ENCODE measurements at places on chromosomes 4 and X.

DNA sequence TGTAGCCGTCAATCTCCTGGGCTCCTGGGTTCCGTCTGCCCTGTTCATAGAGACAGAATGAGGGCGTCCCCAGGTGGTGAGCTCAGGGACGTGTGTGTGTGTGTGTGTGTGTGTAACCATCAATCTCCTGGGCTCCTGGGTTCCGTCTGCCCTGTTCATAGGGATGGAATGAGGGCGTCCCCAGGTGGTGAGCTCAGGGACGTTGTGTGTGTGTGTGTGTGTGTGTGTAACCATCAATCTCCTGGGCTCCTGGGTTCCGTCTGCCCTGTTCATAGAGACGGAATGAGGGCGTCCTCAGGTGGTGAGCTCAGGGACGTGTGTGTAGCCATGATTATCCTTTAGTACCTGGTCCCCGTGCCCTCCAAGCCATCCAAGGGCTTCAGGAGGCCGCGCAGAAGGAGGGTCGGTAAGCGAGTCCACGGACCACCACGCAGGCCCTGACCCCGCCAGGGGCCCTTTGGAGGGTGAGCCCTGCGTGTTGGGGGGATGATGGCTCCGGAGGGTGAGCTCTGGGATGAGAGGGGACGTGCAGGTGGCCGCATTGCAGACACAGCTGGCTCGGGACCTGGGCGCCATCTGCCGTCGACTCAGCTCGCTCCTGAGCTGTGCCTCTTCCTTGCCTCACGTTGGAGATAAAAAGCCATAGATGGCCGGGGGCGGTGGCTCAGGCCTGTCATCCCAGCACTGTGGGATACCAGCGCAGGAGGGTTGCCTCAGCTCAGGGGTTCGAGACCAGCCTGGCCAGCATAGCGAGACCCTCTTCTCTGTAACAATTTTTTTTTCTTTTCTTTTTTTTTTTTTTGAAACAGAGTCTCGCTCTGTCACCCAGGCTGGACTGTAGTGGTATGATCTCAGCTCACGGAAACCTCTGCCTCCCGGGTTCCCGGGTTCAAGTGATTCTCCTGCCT is 5.4 kb upstream of the GTPBP6 start:
- peak; percentile 44 for DNase-seq

DNA sequence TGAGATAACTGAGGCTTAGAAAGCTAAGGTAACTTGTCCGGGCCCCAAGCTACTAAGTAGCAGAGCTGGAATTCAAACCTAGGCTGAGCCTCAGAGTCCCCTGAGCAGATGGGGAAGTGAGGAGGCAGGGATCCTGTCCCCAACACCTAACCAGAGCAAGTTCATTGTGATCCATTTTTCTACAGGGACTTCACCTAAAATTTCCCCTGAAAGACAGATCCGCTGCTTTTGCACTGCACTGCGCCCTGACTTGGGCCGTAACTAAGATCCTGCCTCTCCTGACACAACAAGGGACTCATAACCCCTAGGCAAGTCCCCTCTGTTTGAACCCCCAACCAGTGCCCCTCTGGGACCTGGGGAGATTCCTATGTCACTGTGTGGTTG is 25.6 kb upstream of the MTM1 start:
- no peak for DNase-seq

DNA sequence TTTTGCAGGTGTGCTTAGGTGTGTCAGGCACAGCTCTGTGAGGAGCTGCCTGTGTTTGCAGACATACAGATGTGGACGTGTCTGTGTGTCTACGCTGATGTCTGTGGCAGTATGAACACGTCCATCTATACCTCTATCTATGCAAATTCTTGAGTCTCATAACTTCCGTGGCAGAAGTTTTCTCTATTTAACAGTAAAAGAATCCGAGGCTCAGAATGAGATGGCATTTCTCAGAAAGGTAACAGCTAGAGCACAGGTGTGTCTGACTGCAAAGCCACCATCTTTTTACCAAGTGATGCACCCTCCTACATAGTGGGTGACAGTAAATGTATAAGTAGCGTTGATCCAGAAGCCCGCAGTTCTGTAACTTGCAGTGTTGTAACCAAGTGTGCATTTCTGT is 39.9 kb upstream of the CYP4V2 start:
- no peak for DNase-seq

GRCh38 chr4:185956544-185956940 is 112.4 kb upstream of the TLR3 start:
- DNase-seq, result no peak

DNA sequence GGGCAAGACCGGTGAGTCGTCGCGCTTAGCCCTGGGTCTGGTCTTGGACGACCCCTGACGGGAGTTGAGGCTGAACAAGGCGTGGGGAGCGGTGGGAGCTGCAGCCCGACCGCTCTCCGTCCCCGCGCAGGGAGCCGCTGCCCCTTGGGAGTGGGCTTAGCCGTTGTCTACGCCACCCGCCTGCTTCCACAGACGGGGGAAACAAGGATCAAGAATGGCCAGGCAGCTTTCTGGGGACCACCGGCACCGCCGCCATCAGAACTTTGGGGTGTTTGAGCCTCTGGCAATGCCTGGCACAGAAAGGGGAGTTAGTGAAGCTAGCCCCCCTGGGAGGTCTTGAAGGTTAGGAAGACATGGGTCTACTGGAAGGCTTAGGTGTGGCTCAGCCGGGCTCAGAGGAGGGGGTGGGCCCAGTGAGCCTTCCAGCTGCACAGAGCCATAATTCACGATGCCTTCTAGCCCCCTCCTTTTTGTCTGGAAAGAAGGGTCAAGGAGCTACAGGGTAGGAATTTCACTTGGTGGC is 583 bp downstream of the RASL11B start:
- no peak for DNase-seq

DNA sequence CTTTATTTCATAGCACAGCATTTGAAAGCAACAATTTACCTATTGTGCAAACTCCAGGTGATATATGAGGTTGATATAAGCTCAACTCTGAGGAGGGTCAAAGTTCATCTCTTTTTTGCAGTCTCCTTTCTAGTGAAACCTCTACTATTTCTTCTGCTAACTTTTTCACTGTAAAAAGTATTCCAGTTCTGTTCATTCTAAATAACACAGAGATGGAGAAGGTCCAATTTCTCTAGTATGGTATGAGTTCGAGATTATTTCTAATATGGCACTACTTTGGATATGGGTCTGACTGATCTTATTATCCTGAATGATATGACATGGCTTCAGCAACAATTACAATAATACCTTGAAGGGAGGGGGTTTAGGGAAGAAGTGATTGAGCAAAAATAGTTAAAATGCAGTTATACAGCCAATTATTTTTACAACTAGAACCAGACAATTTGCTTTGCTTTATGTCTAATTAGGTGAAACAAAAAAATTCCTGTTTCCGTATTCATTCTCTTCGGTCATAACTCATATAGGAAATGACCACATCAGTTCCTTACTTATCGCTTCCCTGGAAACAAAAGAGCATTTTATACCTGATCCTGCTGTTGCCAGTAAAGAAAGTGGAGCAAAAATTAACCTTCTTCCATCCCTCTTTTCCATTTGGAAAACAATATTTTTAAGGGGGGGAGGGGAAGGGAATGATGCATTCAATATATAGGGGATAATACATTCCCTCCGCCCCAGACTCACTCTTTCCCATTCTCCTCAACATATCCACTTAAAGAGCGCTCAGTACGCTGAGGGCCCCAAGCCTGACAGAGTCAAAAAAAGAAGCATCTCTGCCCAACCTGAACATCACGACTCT is 1.0 kb downstream of the TBC1D9 start:
- no peak for DNase-seq

DNA sequence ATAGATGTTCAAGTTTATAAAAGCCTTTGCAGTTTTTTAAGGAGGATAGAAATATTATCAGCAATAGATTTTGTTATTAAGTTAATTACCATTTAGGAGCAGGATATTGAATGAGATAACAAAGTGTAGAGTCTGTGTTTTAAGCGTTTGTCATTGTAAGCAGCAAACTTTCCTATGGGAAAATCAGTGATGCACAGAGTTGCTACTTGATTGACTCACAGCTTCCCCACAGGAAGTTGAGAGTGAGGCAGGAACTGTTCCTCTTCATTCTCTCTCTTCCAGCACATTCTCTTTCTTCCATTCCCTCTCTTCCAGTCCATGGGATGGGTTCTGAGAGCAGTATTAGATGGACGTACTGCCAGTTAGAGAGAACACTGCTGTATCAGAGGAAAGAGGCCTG is 867.7 kb upstream of the AGA start:
- no peak for DNase-seq

- no peak for DNase-seq
Measured at GRCh38 chrX:79365591-79365990, 1.5 kb downstream of the ITM2A start.

- DNase-seq, result no peak
Measured at GRCh38 chr4:4388836-4389575, 2.1 kb downstream of the NSG1 start.

DNA sequence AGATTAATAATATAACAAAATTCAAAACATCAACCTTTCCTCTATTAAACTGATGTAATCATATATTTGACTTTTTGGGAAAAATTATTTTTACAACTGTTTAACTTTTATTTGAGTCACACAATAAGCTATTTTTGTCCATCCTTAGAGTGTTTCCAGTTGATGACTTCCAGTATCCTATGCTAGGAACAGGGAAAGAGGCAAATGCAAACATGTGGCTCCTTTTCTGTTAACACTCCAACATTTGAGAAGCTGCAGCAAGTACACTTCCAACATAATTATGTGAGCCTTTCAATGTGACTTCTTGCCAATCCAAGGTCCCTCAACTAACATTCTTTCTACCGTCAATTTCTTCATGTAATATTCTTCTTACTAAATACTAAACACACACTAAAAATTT is 117.7 kb downstream of the PPA2 start:
- DNase-seq, result no peak

GRCh38 chrX:148885203-148885602 is 384.8 kb downstream of the AFF2 start:
- no peak for DNase-seq

- DNase-seq, result peak; percentile 35
Measured at GRCh38 chrX:105375816-105376215, 155.3 kb upstream of the TEX13A start.

- DNase-seq, result no peak
Measured at GRCh38 chr4:8867624-8868320, 3.9 kb downstream of the HMX1 start.

GRCh38 chrX:72080800-72081199 is 50.9 kb downstream of the RTL5 start:
- DNase-seq, result no peak

- peak; percentile 82 for DNase-seq
Measured at GRCh38 chr4:150867148-150867547, 147.9 kb downstream of the LRBA start.

DNA sequence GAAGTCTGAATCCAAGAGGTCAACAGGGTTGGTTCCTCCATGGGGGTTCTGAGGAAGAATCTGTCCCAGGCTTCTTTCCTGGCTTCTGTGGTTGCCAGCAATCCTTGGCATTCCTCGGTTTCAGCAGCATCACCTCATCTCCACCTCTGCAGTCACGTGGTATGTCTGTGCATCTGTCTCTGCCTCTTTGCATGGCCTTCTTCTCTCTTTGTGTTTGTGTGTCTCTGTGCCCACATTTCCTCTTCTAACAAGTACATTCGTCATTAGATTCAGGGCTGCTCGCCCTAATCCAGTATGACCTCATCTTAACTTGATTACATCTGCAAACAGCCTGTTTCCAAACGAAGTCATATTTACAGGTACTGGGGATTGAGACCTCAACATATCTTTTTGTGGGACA is 114.0 kb downstream of the BCOR start:
- DNase-seq, result no peak

- no peak for DNase-seq
Measured at GRCh38 chrX:133364196-133364595, 51.1 kb downstream of the GPC4 start.

GRCh38 chr4:103915224-103915869 is 195.6 kb upstream of the TACR3 start:
- DNase-seq, result no peak

DNA sequence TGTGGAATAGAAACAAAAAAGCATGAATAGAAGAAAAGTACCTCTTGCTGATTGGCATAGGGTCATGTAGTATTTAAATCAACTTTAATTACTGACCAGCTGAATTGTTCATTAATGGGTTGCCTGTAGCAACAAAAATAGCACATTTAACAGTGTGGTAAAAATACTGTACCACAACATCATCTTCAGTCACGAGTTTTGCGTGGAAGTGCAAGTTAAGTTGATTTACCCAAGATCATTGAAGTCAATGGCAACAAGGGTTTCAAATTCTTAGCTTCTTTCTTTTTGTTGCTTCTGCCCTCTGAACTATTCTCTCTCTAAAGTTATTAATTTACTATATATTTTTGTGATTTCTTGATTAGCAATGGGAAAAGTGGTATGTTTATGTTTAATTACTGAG is 526.6 kb downstream of the C4orf33 start:
- DNase-seq, result no peak

GRCh38 chr4:85603437-85604336 is 128.7 kb downstream of the ARHGAP24 start:
- DNase-seq, result peak; percentile 12
